ENCODE measurements at places on chromosomes 12 and 14.
A peak's percentile ranks its signal among the peaks of the same experiment; 100 is the strongest.

DNA sequence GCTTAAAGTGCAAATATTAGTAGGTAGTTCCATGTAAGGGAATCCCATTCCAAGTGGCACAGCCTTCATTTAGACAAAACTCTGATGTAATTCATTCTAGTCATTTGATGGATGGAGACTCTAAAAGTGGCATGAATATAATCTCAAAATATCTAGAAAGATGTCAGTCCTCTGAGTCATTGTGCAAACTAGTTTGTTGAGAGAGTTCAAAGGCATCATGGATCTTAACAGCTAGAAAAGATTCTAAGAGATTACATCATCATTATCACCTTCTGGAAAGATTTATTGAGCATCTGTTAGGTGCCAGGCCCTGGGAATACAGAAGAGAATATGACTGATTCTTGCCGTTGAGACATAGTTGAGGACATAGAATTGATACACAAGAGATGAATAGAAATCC is 30.7 kb downstream of the CRADD start:
- no peak for DNase-seq

- no peak for DNase-seq
These were observed 2.1 kb upstream of the SLC16A7 start for GRCh38 chr12:59593761-59594160.

DNA sequence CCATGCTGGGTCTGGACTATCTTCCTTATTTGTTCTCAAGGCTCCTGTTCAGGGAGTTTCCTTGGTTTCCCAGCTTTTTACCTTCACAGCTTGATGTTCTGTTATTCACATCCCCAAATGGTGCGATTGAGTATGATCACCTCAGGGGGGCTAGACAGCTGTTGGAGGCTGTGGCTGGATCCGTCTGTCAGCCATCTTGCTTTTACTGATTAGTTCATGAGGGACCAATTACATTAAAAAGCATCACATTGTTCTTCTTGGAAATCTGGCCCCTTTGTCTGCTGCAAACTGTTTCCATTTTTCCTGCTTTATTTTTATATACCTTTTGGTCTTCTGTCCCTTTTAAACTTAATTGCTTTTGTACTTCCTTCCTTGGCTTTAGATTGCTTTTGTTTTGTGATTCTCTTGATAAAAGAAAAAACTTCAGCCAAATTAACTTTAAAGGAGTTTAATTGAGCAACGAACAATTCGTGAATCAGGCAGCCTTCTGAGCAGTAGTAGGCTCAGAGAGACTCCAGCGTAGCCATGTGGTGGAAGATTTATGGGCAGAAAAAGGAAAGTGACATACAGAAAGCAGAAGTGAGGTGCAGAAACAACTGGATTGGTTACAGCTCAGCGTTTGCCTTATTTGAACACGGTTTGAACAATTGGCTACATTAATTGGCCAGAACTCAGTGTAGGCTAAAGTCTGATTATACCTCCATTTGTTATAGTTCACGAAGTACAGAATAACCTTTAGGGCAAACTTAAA is 208.7 kb downstream of the AEBP2 start:
- DNase-seq: no peak

- no peak for DNase-seq
These were observed 104.8 kb downstream of the MYF5 start for GRCh38 chr12:80821513-80822000.

DNA sequence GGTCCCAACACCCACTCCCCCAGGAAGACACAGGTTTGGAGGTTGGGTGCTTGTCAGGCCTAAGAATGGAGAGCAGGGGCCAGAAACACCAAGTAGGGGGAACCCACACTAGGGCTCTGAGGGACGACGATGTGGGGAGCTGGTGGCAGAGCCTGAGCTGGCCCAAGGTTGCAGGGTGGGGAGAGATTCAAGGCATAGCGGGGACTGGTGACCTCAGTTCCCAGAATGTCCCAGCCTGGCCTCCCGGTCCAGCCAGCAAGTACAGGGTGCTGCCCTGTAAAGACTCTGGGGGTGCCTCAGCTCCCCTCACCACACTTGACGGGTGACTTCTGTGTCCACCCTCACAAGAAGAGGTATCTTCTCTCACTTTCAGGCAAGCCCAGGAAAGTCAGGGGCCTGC is 86.7 kb downstream of the ALG10 start:
- DNase-seq: no peak

GRCh38 chr14:25431211-25432076 is 381.5 kb upstream of the STXBP6 start:
- no peak for DNase-seq

DNA sequence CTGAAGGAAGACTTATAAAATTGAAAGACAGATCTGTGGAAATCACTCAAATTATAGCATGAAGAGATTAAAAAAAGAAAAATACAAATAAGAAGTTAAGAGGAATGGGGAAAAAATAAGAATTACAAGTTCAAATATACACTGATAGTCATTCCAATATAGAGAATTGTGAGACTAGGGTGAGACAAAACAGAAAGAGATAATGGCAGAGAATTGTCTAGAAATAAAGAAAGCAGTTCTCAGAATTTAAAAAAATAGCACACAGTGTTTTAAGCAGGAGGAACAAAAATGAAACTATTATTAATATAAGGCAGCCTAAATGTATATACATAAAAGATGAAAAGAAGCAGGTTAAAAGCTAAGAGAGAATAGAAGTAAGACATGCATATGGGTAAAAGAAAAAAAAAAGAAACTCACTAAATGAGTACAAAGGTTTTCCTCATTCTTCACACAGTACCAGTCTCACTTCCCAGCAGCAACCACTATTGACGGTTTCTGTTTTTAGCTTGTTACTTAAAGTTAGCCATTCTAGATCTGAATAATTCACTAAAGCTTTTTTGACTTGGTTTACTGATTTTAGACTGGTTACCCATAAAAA is 31.1 kb downstream of the SLC38A4 start:
- DNase-seq: no peak

GRCh38 chr12:79407671-79408622 is 282.8 kb downstream of the PAWR start:
- peak; percentile 83 for DNase-seq

DNA sequence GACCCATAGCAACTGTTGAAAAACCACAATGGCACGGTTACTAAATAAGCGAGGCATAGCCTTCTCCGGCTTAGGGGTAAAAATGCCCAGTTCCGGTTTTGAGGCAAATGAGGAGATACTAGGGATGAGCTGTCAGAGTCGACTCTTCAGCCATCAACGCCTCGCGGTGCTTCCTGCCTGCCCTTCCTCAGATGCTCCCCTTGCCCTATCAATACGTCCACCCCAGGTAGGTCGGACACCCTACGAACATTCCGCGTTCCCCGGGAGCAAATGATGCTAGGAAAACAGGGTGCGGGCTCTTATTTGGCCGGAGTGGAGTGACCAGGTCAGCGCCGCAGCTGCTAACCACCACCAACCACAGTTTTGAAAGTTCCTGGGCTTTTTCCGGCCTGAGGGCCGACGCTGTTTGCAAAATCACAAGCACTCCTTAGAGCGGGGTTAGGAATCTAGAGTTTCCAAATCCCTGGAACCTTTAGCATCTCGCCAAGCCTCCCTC is 1.2 kb downstream of the SRSF9 start:
- DNase-seq: no peak

GRCh38 chr14:24802236-24802635 is 168.2 kb upstream of the GZMB start:
- DNase-seq: no peak

All from NCI-H2227 treated with DMSO at 0.1 percent for 48 hours (cell line).